ENCODE measurements at places on chromosomes 7 and 10. TPM values are rescaled to one million over a fixed set of nuclear protein-coding genes. Genes with fewer than 3 reads are reported as not detected.

TRDMT1 gene
- 6.2 TPM for polyA plus RNA-seq

SPDYE9 gene
- 0.37 TPM for polyA plus RNA-seq

MUC3A gene
- 127 TPM for polyA plus RNA-seq

PKD1L1 gene
- 1.0 TPM for polyA plus RNA-seq

CHCHD1 gene
- polyA plus RNA-seq, result 49.7 TPM

AFAP1L2 gene
- 12.0 TPM for polyA plus RNA-seq

KIF5B gene
- polyA plus RNA-seq, result 110 TPM

AKR1C8 gene
- polyA plus RNA-seq, result 0.13 TPM

EPHA1 gene
- 42.5 TPM for polyA plus RNA-seq

ADRA2A gene
- polyA plus RNA-seq, result 5.4 TPM

AKR1C4 gene
- polyA plus RNA-seq, result 0.39 TPM

ADAMTS14 gene
- polyA plus RNA-seq, result 7.2 TPM

SCIN gene
- polyA plus RNA-seq, result 4.3 TPM

SLC26A3 gene
- 176 TPM for polyA plus RNA-seq

ZNF365 gene
- polyA plus RNA-seq, result 0.48 TPM

TAF3 gene
- polyA plus RNA-seq, result 5.0 TPM

ANKRD30A gene
- 0.01 TPM for polyA plus RNA-seq

IFIT2 gene
- polyA plus RNA-seq, result 3.7 TPM

HOXA13 gene
- polyA plus RNA-seq, result not detected

DDC gene
- 213 TPM for polyA plus RNA-seq

TRPV6 gene
- polyA plus RNA-seq, result 2.2 TPM

SNX10 gene
- 12.6 TPM for polyA plus RNA-seq

FAM25G gene
- polyA plus RNA-seq, result not detected

ZNF727 gene
- polyA plus RNA-seq, result 0.34 TPM

NUDCD3 gene
- polyA plus RNA-seq, result 68.3 TPM

MMD2 gene
- 0.24 TPM for polyA plus RNA-seq

HERC4 gene
- 43.0 TPM for polyA plus RNA-seq

PRR15 gene
- polyA plus RNA-seq, result 70.8 TPM

NPSR1 gene
- polyA plus RNA-seq, result 0.16 TPM

SH2B2 gene
- 1.6 TPM for polyA plus RNA-seq

GET4 gene
- polyA plus RNA-seq, result 76.0 TPM

SEMA3E gene
- 0.82 TPM for polyA plus RNA-seq

Measured in large intestine (tissue), 12 donors.